ENCODE measurements at places on chromosomes 2 and 18. TPM values are rescaled to one million over a fixed set of nuclear protein-coding genes. Genes with fewer than 3 reads are reported as not detected.

The TGFA gene
- not detected for total RNA-seq

The SLC19A3 gene
- under 0.01 TPM for total RNA-seq

The LRRC30 gene
- not detected for total RNA-seq

The ASB18 gene
- not detected for total RNA-seq

The TMEM17 gene
- total RNA-seq = 1.9 TPM

Measured in bronchial smooth muscle cell (primary cell).